ENCODE measurements at places on chromosomes 5 and 9. TPM values are rescaled to one million over a fixed set of nuclear protein-coding genes. Genes with fewer than 3 reads are reported as not detected.

- DNase-seq: no peak
These were observed 11.5 kb downstream of the NR2F1-AS1 start for GRCh38 chr5:93569300-93570160.

GRCh38 chr9:115141612-115142011 lies 23.7 kb upstream of the TNC start:
- DNase-seq: no peak

- no peak for DNase-seq
These were observed 64.7 kb upstream of the LARP1 start for GRCh38 chr5:154690488-154690887.

DNA sequence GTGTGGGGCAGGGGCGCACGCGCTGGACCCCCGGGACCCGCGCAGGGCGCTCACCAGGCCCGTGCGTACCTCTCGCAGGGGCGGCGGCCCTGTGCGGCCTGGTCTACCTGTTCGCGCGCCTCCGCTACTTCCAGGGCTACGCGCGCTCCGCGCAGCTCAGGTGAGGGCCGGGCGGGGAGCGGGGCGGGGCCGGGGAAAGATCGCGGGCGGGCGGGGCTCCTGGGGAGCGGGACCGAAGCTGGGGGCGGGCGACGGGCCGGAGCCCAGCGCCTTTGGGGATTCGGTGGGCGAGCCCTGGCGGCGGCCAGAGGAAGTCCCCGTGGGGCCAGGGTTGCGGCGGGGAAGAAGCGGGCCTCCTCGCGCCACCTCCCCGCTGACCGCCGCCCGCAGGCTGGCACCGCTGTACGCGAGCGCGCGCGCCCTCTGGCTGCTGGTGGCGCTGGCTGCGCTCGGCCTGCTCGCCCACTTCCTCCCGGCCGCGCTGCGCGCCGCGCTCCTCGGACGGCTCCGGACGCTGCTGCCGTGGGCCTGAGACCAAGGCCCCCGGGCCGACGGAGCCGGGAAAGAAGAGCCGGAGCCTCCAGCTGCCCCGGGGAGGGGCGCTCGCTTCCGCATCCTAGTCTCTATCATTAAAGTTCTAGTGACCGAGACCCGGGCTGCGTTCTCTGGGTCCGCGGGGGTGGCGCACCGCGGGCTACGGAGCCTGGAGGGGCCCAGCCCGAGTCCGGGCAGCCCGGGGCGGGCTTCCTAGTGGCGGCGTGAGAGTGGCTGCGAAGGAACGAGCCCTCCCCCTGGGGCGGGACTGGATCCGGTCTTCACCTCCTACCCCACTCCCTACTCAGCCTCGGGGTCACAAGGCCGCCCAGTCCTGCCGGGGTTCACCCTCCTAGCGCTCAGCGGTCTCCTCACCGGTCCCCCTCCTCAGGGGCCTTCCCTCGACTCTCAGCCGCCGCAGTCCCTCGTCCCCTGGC lies 2.4 kb downstream of the LTC4S start:
- no peak for DNase-seq

DNA sequence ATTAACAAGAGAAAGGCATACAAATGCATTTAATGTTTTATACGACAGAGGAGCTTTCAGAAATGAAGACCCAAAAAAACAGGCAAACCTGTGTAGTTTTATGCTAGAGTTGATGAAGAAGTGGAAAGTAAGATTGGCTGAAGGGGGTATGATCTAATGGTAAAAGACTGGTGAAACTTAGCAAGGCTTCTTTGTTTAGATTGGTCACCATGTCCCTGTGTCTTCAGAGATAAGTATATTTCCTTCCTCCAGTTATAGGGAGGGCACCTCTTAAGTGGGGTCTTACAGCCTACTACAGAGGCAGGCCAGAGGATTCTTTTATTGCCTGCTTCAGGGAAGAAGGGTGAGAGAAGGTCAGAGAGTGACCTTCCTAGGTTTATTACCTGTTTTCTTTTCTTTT lies 56.4 kb downstream of the PRKACG start:
- DNase-seq: no peak

GRCh38 chr5:4983701-4984100 lies 156.4 kb upstream of the ADAMTS16 start:
- no peak for DNase-seq

DNA sequence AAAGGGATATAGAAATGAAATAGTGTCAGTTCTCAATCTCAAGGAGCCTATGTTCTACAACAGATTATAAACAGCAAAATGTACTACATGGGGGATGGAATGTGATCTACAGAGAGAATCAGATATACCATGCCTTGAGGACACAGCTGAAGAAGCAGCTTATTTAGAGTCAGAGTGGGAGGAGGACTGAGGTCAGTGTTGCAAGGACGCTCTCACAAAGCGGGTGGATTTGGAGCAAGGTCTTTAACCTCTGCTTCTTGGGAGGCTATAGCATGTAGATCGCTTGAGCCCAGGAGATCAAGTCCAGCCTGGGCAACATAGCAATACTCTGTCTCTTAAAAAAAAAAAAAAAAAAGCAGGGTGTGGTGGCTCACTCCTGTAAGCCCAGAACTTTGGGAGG lies 32.8 kb upstream of the PLIN2 start:
- DNase-seq: no peak

- peak; percentile 53 for DNase-seq
These were observed 232.6 kb downstream of the EPB41L4A start for GRCh38 chr5:112186401-112186990.

DNA sequence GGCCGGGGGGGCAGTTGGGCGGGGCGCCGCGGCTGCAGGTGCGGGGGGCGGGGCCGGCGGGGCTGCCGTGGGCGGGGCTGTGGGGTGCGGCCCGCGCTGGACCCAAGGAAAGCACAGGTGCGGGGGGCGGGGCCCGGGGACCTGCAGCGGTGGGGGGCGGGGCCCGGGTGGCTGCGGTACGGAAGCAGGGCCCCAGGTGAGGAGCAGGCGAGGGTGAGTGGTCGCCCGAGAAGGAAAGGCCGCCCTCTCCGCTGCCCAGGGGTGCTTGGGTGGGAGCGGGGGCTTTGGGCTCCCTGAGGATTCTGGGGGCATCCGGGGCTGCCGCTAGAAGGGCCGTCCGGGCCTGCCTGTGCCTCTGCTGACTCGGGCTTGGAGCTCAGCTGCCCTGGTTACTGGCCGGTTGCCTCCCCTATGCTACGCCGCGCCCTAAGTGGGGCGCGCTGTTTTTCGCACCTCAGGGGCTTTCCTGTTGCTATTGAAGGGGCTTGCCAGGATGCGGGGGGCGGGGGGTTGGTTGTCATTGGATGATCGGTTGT lies 767 bp downstream of the RALGPS1 start:
- peak; percentile 19 for DNase-seq

DNA sequence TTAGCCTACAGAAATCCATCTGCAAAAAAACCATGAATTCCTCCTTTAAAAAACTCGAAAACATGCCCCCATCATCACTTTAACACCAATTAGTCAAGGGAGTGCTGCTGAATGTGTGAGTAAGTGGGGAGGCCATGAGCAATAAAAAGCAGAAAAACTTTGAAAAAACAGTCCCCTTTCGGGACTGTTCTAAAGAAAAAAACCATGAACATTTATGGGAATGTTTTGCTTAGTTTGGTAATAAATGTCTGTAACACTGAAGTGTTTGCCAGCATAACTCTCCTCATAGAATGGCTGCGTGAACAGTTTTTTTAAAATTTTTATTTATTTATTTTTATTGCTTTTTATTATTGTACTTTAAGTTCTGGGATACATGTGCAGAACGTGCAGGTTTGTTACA lies 99.4 kb upstream of the TARS1 start:
- DNase-seq: no peak

DNA sequence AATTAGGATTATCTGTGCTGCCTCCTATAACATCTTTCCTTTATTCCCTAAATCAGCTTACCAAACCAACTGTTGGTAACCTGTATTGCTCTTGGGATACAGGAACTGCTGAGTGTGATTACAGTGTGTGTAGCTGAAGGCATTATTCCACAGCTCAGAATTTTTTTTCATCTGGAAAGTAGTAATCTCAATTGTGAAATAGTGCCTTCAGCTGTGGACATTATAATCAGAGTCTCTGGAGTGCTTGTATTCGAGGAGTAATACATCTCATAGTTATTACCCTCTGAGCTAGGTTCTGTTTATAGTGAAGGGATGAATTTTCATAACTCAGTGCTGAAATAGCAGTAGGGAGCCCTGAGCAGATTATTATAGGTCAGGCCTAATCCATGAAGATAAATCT lies 199.5 kb downstream of the MAST4 start:
- no peak for DNase-seq

GRCh38 chr5:56440871-56441740 lies 208.0 kb upstream of the ANKRD55 start:
- no peak for DNase-seq

The NDST1 gene
- total RNA-seq: 33.1 TPM

The CDX1 gene
- not detected for total RNA-seq

The PPIC gene
- 21.5 TPM for total RNA-seq

The C8G gene
- total RNA-seq: 2.1 TPM
